Kidney (tissue), 22 donors: ENCODE measurements at places on chromosomes 3 and 15.

GRCh38 chr3:51393134-51393495 lies 2.0 kb downstream of the RBM15B start:
- no peak for DNase-seq

DNA sequence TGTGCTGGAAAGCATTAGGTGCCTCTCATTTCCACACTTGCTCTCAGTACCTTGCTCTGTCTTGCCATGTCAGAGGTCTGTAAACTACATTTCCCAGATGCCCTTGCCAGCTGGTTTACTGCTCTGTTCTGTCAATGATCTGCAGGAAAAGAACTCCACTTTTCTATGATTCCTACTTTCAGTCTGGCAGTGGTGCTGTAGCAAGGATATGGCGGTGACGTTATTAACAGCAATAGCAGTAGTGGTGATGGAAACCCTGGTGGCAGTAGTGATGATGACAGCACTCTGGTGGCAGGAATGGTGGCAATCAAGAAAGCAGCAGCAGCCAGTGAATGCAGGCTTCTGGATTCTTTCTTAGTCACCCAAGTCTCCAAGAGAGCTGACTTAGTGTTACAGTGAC lies 665.2 kb downstream of the DIPK2A start:
- peak; percentile 38 for DNase-seq

DNA sequence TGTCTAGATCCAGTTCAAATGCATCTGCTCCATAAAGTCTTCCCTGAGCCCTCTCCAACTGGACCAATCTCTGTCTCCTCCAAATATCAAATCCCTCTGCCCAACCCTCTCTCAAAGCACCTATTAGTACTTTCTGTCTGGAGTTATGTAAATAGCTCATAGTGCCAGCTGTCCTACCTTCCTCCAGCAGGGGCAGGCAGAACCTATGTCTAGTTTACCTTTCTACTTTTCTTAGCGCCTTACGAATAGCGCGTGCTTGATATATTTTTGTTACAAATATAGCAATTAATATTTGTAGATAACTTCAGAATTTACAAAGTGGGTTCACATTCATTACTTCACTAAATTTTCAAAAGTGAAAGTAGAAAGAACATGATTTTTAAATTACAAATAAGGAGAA lies 14.0 kb upstream of the CCDC80 start:
- DNase-seq: no peak

GRCh38 chr3:144831955-144832716 lies 860.5 kb downstream of the DIPK2A start:
- no peak for DNase-seq

DNA sequence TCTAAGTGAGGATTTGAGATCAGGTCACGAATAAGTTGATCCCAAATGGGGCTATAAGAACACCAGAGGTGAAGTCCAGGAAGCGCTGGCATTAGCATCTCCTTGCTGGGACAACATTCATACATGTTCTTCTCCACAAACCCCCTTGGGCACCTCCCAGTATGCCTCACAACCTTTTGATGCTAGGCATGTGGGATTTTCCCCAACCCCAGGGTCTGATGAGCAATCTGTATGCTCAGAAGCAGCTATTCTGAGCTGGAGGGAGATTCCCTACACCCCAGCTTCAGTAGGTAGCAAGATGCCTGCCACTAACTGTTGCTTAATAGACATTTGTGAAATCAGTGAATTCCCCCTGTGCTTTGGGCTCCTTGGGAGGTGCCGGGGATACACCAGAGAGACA lies 32.2 kb downstream of the SLC6A11 start:
- DNase-seq: no peak

- DNase-seq: peak; percentile 41
These were observed 124.3 kb upstream of the LRRC3B start for GRCh38 chr3:26498271-26498670.

DNA sequence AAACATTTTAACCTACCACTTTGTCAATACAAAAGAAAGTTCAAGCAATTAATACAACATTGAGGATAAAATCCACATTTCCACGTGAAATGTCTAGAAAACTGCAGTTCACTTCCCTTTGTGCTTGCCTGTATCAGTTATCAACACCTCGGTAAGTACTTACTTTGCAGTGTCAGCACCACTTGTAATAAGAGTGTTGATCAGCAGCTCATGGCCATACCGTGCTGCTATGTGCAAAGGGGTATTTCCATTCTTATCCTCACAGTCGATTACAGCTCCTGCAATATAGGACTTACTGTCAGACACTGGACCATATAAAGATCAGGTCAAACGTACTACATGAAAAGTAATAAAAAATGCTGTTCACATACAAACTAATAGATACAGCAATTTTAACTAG lies 84.4 kb downstream of the ANKRD28 start:
- DNase-seq: no peak

DNA sequence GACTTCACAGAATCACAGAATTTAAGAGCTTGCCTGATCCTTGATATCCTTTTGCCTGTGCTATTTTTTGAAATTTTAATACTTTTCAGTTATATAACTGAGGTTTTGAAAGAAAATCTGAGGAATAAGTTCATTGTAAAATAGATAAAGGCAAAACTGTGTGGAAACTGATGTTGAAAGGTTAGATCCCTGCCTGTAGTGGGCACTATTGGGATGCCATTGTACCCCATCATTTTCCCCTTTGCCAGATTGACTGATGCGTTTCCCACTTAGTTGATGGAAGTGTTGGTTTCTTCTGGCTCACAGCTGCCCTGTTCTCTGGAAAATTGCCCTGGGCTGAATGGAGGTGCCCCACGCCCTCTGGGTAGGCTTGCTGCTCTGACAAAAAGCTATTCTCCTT lies 387.9 kb downstream of the RBMS3 start:
- DNase-seq: no peak

- DNase-seq: peak; percentile 74
These were observed 2.4 kb upstream of the CD96 start for GRCh38 chr3:111539351-111540331.

DNA sequence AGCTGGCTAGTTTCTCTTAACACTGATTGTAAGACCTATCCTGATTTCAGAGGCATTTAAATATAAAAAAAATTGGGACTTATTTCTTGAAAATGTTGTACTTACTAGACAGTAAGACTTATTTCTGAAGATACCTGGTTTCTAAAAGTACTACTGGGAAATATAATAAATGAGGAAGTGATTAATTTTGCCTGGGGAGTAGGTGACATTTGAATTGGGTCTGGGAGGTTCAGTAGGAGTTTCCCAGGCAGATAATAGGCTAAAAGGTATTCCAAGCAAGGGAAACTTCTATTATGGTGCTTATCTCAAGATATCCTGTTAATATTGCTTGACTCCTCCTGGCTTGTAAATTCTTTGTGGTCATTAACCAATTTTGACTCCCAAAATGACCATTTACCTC lies 6.5 kb upstream of the IQGAP1 start:
- DNase-seq: no peak

GRCh38 chr3:115588201-115589115 lies 34.9 kb upstream of the GAP43 start:
- no peak for DNase-seq

DNA sequence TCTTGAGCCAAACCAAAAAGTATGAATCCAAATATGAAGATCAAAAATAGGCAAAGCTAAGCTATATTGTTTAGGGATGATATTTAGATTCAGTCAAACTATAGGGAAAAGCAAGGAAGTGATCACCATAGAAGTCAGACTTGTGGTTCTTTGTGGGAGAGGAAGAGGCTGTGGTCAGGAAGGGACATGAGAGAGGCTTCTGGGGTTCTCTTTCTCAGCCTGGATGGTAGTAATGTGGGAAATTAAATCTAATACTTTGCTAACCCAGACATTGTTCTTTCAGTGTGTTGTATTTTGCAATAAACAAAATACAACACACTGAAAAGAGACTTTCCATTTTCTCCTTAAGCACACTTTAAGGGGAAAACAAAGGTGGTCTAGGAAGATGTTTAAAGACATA lies 3.1 kb downstream of the CX3CR1 start:
- no peak for DNase-seq

GRCh38 chr3:101571028-101571895 lies 2.7 kb upstream of the PCNP start:
- no peak for DNase-seq

- no peak for DNase-seq
These were observed 16.4 kb downstream of the FSD2 start for GRCh38 chr15:82789491-82789890.

GRCh38 chr3:33363113-33363800 lies 76.9 kb downstream of the UBP1 start:
- no peak for DNase-seq

GRCh38 chr3:184186184-184186901 lies at the start of gene ABCF3:
Gene ABCF3 (plus strand): TSS chr3:184186199. CDS start chr3:184186208, 9 bp downstream.
- DNase-seq: no peak

DNA sequence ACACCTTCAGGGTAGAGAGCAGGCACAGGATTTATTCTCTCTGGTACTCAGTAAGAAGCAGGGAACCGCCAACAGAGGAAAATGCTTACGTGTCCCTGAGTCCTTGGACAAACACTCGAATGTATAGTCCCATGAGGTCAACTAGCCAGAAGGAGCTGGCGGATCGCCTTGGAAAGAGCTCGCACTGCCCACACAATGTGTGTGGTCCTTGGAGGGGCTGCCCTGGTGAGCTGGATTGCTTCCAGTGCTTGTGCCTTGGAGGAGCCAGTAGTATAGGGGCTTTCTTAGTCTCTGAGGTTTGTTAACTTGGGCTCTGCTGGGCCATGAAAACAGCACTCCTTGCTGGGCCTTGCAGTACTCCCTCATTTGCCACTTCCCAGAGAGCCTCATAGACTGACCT lies 40.7 kb upstream of the VILL start:
- DNase-seq: peak; percentile 66

DNA sequence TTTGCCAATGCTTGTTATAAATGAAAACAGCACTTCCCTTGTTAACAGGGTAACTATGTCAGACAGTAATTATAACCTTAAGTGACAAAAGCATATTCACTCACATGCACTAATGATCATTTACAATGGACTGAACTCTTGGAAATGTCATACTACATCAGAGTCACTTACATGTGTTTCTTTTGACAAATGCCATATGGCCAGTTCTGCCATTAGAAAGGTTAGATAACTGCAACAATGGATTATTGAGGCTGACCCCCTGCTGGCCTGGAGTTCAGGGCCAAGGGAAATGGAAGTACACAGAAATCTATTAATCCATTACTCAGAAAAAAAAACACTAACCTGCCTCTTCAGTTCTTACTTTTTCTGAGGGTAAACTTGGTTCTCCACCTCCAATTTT lies 313.4 kb downstream of the CNTN3 start:
- no peak for DNase-seq

GRCh38 chr3:165128544-165128943 lies 50.2 kb upstream of the SI start:
- DNase-seq: no peak

DNA sequence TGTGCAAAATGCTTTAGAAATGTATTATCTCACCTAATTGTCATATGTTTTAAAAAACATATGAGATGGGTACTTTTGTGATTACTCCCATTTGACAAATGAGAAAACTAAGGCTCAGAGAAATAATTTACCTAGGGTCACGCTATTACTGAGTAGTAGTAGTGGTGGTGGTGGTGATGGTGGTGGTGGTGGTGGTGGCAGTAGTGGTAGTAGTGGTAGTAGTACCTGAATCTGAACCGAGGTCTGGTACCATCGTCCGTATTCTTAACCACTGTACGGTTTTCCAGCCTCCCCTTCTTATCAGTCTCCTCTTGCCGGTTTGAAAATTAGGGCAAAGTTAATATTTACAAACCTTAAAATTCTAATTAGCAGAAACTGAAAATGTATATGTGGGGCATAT lies 102.4 kb downstream of the KLHL25 start:
- no peak for DNase-seq

DNA sequence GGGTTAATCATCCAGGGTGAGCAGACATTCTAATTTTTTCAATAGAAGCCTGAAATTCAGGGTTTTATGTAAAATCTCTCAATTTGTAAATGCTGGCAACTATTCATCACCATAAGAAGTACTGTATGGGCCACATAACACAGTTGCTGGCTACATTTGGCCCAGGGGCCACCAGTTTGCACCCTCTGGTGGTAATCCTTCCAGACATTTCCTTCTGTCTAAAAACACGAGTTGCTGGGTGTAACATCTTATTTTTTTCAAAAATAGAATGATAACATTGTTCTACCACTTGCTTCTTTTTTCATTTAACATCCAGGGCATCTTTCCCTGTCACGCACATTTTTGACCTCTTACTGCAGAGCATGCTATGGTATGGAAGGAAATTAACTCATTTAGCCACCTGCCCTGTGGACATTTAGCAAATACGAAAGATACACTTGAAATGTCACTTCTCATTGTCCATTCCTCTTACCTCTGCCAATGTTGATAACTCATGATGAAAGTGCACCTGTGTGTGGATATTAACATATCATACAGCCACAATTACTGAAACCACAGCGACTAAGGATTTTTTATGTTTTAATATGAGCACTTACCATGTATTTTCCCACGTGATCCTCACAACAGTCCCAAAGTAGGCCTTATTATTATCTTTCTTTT lies 117.5 kb upstream of the ARHGEF3 start:
- no peak for DNase-seq

DNA sequence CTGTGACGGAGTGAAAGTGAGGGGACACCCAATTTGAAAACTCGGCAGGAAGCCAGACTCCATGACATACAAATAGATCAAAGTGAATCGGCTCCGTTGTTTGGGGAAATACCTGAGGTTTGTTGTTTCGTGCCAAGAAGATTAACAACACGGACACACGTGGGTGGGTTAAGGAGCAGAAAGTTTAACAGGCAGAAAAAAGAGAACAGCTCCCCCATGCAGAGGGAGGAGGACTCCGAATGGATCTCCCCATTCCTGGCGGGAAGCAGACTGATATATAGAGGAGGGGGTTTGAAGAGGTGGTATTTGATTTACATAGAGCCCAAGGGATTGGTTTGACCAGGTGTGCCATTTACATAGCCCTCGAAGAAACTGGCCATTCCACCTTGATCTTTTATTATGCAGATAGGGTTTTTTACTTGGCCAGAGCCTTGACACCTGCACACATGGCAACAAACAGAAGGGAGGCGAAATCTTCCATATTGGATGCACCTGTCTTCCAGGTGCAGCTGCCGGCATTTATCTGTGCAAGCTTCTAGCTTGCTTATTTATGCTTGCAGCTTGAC lies 4.8 kb upstream of the SACM1L start:
- no peak for DNase-seq

GRCh38 chr15:82231842-82232241 lies 30.7 kb downstream of the EFL1 start:
- DNase-seq: no peak
